NCI-H1436 treated with DMSO at 0.1 percent for 48 hours (cell line): ENCODE measurements at places on chromosomes 5 and 9.

- no peak for DNase-seq
Measured at GRCh38 chr5:44387921-44388320, 1.3 kb downstream of the FGF10 start.

DNA sequence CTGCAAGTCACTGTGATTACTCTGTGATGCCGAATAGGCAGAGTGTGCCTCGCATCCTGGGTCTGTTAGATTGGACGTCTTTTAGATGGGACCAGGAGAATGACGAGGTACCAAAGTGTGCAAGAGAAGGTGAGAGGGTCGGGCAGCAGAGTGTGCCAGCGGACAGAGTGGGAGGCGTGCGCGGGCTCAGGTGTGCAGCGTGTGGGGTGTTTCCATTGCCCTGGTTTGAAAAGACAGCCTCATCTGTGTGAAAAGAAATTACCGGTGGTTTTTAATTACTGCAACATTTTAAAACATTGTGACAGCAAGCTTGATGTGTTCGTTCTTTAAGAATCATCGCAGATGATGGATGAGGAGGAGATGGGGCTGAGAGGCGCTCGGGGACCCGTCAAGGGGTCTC is 4.2 kb upstream of the FAM163B start:
- DNase-seq, result no peak

GRCh38 chr5:160929360-160929759 is 77.3 kb upstream of the ATP10B start:
- no peak for DNase-seq

- DNase-seq, result no peak
Measured at GRCh38 chr5:116442095-116442534, 132.5 kb downstream of the SEMA6A start.

DNA sequence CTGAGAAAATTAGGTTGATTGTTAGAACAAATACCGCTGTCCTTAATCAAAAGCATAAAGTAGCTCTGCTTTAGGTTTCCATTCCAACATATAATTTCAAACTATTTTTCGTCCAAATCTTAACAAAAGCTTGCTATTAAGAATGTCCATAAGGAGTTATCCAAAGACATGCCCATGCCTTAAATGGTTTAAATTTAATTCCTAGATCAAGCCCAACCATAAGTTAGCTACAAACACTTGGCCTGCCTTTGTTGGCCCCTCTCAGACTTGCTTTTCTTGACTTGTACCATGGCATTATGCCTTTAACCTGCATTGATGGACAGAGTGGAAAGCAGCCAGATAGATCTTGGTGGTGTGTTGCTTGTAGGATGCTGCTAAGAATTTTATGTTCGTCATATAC is 8.8 kb downstream of the GARNL3 start:
- DNase-seq, result no peak

- DNase-seq, result no peak
Measured at GRCh38 chr9:13001989-13002580, 227.3 kb downstream of the LURAP1L start.
